Stimulated activated CD4-positive, alpha-beta T cell treated with anti-CD3 and anti-CD28 coated beads, TNF-alpha, amount 100 ng/mL, for 1 hour (primary cell): ENCODE measurements at places on chromosomes 12 and 14.

DNA sequence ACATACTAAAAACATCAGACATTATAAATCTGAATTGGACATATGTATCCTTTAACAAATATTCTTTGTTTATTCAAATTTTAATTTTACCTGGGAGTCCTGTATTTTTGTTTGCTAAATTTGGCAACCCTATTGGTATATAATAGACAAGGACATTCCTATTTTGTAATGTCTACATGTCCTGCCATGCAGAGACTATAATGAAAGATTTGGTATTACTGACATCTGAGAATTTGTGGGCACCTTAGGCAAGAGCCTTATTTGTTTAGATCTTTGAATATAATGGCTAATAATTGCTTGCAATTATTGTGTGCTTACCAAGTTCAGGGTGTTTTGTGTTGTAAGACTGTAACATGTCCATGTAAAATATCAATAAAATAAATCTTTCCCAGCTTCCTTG is 334.4 kb downstream of the KCNH5 start:
- no peak for DNase-seq

DNA sequence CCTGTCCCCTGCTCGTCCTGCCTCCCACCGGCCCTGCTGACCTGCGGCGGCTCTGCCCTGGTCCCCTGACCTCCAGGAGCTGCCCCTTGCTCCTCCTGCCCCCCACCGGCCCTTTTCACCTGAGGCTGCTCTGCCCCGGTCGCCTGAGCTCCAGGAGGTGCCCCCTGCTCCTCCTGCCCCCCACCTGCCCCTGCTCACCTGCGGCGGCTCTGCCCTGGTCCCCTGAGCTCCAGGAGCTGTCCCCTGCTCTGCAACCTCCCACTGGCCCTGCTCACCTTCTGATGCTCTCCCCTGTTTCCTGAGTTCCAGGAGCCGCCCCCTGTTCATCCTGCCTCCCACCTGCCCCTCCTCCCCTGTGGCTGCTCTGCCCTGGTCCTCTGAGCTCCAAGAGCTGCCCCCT is 101.3 kb downstream of the TMEM121 start:
- no peak for DNase-seq

DNA sequence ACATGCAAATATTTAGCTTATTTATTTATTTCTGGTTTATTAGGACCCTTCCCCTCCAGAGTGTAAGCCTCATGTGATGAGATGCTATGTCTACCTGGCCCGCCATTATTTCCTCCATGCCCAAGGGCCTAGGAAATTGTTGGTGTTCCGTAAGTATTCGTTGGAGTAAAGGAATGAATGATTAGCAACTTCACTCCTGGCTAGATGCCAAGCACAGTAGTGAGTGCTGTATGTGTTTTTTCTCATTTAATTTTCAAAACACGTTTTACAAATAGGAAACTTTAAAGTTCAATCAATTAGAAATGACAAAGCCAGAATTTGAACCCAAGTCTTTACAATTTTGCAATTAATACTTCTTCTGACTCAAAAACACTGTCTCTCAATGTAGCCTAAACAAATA is 253.8 kb downstream of the BCAT1 start:
- DNase-seq = no peak

DNA sequence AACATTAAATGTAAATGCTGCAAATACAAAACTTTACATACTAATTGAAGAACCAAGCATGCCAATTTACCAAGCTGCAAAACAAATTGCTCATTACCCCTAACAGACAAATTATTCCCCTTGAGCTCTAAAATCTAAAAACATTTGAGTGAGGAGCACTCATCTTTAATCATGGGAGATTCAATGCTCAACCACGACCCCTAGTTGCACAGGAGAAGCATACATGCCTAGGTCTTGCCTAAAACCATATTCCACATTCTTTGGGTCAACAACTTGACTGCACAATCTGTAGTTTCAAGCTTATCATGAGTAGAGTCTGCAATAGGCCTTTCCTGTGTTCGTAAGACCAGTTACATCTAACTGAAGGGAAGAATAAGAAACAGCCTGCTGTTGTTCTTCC is 69.7 kb downstream of the MGAT4C start:
- DNase-seq = no peak

- DNase-seq = no peak
Measured at GRCh38 chr12:31406345-31406744, 80.4 kb upstream of the SINHCAF start.

DNA sequence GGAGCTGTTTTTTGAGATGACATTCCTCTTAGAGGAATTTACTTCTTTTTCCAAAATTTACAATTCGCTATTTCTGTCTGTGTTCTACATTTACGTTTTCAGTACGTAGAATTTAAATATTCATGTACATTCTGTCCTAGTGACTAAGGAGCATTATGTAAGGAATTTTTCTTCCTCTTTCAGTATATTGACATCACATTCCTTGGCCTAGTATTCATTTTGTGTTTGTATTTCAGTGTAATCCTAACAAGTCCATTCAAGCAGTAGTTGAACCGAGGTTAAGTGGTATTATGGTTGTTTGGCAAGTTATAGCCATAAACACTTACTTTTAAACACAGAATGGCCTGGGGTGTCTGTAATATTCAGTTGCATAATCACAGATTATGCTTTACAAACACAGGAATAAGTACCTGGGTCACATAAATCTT is 465.2 kb downstream of the PCNX1 start:
- no peak for DNase-seq

GRCh38 chr14:93301821-93302447 is 30.9 kb downstream of the BTBD7 start:
- DNase-seq = no peak

DNA sequence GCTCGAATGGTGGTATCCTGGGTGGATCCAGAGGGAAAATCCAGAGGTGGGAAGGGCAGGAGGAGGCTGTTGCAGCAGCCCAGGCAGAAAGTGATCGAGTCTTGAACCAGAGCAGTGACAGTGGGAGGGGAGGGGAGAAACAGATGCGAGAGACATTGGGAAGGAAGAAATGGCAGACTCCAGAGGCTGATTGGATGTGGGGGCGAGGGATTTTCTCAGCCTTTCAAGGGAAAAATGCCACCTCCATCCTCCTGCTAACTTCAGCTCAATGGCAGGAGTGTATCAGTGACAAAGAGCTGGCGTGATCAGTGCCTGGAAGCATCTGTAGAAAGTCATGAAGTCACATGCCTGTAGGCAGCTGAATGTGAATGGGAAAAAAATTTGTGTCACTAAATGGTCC is 38.6 kb upstream of the NRXN3 start:
- DNase-seq = no peak

GRCh38 chr14:94031883-94032279 is 5.7 kb downstream of the OTUB2 start:
- DNase-seq = no peak

DNA sequence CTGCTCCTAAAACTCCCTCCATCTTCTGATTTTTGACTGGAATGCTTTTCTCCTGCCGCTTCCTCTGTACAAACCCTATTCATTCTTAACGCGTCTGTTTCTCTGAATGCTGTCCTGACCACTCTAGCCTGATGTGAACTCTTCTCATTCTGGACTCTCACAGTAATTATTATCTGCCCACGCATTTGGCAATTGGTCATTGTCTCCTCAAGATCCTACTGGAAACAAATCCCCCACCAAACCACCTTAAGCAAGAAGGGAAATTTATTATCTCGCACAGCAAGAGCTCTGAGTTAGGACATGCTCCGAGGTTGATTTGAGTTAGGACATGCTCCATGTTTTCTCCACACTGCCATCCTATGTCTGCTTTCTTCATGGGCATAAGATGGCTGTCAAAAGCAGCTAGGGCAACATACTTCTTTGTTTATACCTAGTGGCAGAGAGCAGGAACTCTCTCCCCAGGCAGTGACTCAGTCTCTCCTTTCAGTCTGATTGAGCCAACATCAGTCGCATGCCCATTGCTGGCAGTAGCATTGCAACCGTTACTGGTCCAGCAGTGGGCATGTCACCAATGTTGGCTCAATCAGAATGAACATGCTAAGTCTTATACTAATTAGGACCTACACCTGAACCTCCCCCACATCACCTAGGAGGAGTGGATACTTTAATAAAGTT is 102.2 kb downstream of the SSPN start:
- DNase-seq = no peak

DNA sequence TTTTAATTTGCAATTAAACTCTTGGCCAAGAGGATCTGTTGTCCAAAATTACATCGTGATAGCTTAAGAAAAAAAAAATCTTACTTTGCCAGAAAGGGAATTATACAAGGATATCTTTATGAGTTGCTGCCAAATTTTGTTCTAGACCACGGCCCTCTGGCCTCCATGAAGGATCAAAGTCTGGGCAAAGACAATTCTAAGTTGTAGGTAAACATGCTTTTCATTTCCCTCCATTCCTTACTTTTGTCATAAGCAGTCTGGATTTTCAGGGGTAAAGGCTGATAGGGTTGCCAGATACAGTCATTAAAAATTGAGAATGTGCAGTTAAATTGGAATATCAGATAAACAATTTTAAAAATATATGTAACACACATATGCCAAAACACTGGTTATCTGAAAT is 135.1 kb downstream of the MON2 start:
- no peak for DNase-seq

GRCh38 chr12:1925684-1926006 is 7.2 kb upstream of the CACNA2D4 start:
- no peak for DNase-seq

DNA sequence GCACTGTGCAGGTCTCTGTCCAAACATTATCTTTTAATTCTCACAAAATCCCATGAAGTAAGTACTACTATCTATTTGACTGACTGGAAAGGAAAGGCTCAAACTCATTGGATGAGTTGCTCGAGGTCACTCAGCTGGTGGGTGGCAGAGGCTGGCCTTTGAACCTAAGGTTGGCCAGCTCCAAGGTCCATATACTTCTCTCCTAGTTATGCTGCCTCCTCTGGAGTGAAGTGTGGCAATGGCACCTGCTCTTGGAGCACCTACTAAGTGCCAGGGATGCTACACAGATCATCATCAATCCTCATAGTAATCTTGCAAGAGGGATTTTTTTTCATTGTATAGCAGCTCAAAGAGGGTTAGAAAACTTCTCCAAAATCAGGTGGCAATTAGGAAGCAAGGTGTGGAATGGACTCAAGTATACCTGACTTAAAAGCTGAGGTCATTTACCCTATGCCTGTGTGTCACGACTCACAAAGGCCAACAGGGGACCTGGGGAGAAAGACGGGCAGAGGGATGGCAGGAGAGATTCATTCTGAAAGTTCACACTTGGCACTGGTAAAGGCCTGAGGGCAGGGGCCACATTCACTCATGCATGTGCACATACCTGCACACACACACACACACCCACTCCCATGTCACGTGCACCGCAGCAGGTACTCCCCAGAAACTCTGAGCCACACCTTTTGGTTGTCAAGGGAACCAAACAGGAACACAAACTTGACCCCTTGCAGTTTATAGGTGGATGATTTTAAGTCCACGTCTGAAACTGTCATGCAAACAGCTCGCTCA is 146.4 kb downstream of the FOXN3 start:
- DNase-seq = no peak

GRCh38 chr12:107702106-107702505 is 16.5 kb downstream of the PWP1 start:
- DNase-seq = no peak

GRCh38 chr14:98280436-98280835 is 991.6 kb downstream of the BCL11B start:
- no peak for DNase-seq
